LoVo (cell line): ENCODE measurements at places on chromosomes 4 and X.

- no peak for DNase-seq
Observed at GRCh38 chr4:14871676-14872430, 130.4 kb upstream of the CPEB2 start.

DNA sequence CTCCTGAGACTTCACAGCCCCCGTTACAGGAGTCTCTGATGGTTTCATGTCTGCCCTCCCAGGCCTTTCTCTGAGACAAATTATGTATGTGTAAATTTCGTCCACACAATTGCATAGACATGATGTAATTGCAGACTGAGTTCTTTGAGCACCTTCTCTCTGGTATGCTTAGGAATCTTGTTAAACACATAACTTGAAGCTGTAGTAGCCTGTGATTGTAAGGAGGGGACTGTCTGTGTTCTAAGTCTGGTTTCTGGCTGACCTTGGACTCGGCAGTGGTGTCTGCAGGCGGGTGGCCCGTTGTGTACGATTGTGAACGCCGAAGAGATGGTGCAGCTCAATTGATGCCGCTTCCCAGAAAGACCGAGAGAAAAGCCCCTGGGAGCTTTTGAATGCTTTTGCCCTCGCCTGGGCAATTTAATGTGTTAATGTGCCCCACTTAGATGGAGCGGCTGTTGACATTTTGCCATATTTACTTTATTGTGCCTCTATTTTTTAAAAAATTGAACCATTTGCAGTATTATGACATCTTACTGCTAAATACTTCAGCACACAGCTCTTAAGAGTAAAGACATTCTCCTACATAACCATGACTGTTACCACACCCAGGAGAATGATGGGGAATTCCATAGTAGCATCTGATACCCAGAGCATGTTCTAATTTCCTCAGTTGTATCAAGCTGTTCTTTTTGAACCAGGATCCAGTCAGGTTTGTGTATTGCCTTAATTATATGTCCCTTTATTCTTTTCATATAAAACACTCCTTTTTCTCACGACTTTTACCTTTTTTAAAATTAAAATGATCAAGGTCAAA lies 58.4 kb upstream of the TADA2B start:
- DNase-seq, result no peak

GRCh38 chr4:61319156-61319555 lies 119.0 kb downstream of the ADGRL3 start:
- no peak for DNase-seq

DNA sequence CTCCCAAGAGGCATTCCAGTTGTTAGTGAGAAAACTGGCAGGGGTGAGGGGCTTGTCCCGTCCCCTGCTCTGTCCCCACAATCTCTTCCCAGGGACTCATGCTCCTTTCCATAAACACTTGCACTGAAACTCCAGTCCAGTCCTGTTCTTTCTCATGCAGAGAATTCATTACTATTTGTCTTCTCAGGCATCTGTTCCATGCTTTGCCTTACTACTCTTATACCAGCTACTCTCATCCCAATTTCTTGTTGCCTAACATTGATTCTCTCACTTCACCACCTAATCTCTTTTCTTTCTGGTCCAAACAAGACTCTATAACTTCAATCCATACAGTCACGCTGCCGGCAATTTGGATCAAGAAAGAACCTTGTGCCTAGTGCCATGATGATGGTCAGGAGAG lies 97.1 kb upstream of the VEGFC start:
- no peak for DNase-seq
